BE2C (cell line): ENCODE measurements at places on chromosomes 1 and 21.
A peak's percentile ranks its signal among the peaks of the same experiment; 100 is the strongest.

- DNase-seq, result no peak
Measured at GRCh38 chr1:149846042-149846441, 53.3 kb upstream of the BOLA1 start.

DNA sequence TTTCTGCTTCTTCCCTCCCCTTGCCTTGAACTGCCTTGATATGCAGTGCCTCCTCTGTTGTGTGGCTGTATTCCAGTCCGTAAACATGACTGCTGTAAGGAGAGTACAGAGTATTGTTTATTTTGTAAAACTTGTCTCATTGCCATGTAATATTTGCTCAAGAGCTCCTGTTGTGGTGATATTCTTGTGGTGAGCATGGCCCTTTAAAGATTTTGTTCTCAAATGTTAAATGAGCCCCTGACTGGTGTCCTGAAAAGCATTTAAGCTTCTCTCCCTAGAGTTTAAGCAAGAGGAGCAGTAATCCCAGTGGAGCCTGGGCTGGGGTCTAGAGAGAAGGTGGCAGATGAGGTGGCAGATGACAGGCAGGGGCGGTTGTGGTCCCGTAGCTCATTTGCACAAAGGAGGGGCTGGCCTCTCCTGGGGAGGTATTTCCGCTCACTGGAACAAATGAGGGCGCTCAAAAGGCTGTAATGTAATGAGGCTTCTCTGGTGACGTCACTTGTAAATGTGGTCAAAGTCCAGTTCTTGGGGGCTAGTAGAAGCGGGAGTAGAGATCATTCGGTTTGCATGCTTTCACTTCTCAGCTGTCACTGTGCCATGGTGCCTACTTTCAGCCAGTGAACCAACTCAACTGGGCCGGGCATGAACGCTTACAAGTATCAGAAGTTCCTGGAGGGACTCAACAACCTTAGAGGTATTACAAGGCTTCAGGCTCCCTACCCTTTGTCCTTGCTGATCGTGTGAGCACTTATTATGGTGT is 46.0 kb upstream of the MACF1 start:
- no peak for DNase-seq

- DNase-seq, result no peak
Measured at GRCh38 chr1:241271427-241271826, 85.6 kb downstream of the RGS7 start.

GRCh38 chr1:228527596-228527995 is 40.4 kb downstream of the RNF187 start:
- DNase-seq, result no peak

DNA sequence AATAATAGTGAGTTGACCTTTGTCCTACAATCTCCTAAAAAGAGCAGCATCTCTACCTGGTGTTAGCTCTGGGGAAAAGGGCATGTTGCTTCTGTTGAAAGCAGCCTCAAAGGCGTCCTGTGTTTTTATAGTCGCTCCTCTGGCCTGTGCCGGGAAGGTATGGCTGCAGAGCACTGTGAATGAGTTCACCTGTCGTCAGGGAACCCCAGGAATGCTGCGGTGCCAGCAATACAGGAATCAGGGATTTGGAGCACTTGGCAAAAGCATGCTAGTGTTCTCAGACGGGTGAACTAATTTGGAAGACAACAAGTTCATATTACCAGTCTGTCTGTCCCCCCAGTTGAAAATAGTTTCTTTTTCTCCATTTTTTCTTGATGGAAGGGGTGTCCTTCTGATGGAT is 60.3 kb upstream of the PGD start:
- DNase-seq, result no peak

- DNase-seq, result peak; percentile 54
Measured at GRCh38 chr1:75097654-75098053, 36.5 kb upstream of the LHX8 start.

DNA sequence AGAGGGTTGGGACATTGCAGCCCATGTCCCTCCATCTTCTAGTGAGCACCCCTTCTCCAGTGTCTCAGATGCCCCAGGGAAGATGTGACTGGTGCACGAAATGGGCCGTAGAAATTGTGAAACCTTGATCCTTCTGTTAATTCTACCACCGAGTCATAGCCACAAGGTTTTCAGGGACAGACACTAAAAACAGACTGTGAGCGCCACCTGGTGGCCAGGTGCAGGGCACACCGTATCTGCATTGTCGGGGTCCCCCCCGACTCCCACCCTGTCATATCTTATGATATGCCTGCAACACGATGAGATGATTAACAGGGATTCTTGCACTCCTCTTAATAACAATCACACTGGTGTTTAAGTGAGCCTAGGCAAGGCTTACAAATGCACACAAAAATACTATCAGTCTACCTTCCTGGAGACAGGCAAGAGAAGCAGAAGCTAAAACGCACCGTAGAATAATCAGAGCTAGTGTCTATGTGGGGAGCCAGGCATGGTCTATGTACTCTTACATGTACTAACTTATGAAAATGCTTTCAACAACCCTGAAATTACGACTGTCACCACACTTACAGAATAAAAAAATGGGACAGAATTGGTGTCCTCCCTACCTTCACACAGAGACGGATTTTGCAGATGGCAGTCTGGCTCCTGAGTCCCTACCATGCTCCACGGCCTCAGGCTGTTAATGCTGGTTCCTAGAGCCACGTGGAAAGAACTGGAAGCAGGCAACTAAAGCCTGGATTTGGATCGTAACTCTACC is 57.9 kb downstream of the FHAD1 start:
- DNase-seq, result peak; percentile 62

- DNase-seq, result no peak
Measured at GRCh38 chr1:203028784-203029553, 2.7 kb downstream of the PPFIA4 start.

- DNase-seq, result no peak
Measured at GRCh38 chr1:179031284-179031683, 5.6 kb downstream of the FAM20B start.

DNA sequence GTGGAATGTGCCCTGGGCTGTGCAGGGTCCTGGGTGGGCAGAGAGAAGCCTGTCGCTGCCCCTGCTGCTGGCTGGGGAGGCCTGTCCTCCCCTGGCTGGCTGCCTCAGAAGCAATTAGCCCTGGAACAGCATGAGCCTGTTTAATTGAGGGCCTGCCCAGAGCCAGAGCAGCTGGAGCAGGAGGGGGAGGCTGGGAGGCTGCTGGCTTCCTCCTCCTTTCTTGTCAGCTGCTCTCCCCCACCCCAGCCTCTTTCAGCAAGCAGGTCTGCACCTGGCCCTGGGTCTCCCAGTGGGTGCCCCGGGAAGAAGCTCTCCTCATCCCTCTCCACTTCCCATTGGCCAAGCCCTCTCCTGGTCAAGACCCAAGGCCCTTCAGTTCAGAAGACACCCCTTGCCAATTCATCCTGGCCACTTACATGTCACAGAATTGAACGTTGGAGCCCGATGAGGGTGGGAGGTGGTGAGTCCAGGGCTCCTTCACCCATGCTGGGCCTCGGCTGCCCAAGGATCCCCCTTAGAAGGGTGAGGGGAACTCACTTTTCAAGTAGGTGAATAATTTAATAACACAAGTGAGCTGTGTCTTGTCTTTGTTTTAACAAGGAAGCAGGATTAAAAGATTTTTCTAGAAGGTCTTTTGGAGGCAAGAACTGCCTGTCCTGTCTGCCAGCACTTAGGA is 13.2 kb downstream of the AMPD2 start:
- peak; percentile 91 for DNase-seq

GRCh38 chr1:206713070-206713469 is 28.4 kb downstream of the MAPKAPK2 start:
- no peak for DNase-seq

GRCh38 chr1:191520345-191520744 is 637.9 kb upstream of the RGS18 start:
- no peak for DNase-seq

DNA sequence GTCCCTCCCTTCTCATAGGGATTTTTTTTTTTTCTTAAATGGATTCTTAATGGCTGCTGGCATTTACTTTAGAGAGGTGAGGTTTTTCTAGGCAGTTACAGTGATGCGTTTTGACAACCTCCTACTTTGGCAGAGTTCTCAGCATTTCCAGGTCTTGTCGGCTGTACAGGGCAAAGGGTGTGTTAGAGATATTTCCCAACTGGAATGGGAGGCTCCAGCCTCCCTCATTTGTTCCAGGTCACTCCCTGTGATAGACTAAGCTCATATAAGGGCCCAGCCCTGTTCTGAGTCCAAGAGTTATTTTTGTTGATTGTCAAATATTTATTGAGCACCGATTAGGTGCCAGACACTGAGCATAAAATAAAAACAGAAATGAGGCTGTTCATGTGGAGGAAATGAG is 7.6 kb upstream of the XKR8 start:
- DNase-seq, result no peak

- no peak for DNase-seq
Measured at GRCh38 chr1:8879922-8880676, 1.6 kb upstream of the ENO1 start.

GRCh38 chr1:206859082-206859521 is 6.3 kb upstream of the IL20 start:
- DNase-seq, result no peak

GRCh38 chr21:29242201-29242600 is 56.5 kb upstream of the BACH1 start:
- DNase-seq, result no peak

DNA sequence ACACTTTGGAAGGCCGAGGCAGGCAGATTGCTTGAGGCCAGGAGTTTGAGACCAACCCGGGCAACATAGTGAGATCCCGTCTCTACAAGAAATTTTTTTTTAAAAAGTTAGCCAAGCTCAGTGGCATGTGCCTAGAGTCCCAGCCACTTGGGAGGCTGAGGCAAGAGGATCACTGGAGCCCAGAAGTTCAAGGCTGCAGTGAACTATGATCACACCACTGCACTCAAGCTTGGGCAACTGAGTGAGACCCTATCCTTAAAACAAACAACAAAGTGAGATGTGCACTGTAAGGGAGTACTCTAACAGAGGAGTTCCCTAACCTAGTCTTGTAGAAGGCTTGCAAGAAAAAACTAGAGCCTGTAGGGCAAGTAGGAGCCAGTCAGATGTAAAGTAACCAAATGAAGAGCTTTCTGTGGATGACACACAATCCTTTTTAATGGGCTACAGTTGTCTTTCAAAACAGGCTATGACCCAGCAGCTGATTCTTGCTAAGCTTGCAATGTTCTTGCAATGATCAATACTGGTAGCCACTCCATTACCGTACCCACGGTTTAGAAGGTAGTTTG is 38.0 kb upstream of the SRP9 start:
- no peak for DNase-seq

DNA sequence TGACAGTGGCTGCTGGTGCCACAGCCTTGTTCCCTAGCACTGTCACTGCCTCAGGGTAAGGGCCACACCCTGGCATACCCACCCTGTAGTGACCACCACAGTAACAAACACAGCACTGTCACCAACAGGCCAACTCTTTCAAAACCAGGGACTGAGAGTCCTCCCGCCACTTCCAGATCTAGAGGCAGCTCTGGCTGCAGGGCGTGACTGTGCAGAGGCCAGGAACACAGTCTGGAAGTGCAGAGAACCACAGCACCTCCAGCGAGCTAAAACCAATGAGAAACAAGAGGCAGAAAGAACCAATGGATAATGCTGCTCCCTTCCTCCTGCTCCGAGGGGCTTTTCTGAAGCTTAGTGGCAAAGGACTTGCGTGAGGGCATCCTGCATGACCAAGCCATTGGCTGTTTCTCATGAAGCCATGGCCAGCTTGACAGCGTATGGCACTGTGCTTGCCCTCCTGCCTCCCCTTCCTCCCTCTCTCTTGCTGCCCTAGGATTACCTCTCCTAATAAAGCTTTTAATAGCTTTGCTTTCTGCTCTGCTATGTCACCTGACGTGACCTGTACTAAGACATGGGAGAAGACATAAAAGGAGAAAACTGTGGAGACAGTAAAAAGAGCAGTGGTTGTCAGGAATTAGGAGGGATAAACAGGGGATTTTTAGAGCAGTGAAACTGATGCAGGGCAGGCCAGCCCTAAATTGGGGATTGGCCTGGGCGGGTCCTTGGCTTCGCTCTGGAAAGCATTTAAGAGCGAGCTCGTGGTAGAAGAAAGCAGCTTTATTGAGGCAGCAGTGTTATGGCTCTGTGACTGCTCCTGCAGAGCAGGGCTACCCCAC is 7.2 kb downstream of the PARP1 start:
- DNase-seq, result no peak

- DNase-seq, result no peak
Measured at GRCh38 chr21:33936301-33937038, 20.9 kb upstream of the ATP5PO start.

DNA sequence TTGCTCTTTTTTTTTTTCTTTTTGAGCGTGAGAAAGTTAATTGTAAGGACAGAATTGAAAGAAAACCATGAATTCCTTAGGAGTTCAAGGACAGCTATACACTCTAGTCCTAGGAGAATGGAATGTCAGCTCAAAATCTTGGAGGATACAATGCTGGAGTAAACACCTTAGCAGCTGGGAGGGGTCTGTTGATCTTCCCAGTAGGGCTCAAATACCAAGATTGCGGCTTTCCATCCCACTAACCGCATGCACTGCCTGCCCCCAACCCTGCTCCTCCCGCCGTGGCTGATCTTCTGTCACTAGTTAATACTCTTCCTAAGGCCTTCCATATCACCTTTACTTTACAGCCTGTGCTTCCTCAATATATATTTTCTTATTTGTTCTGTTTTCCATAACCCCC is 2.6 kb upstream of the PDC start:
- no peak for DNase-seq

GRCh38 chr1:8816831-8817411 is 519 bp downstream of the RERE start:
- peak; percentile 17 for DNase-seq

- no peak for DNase-seq
Measured at GRCh38 chr1:26811057-26811456, 15.4 kb upstream of the ZDHHC18 start.

DNA sequence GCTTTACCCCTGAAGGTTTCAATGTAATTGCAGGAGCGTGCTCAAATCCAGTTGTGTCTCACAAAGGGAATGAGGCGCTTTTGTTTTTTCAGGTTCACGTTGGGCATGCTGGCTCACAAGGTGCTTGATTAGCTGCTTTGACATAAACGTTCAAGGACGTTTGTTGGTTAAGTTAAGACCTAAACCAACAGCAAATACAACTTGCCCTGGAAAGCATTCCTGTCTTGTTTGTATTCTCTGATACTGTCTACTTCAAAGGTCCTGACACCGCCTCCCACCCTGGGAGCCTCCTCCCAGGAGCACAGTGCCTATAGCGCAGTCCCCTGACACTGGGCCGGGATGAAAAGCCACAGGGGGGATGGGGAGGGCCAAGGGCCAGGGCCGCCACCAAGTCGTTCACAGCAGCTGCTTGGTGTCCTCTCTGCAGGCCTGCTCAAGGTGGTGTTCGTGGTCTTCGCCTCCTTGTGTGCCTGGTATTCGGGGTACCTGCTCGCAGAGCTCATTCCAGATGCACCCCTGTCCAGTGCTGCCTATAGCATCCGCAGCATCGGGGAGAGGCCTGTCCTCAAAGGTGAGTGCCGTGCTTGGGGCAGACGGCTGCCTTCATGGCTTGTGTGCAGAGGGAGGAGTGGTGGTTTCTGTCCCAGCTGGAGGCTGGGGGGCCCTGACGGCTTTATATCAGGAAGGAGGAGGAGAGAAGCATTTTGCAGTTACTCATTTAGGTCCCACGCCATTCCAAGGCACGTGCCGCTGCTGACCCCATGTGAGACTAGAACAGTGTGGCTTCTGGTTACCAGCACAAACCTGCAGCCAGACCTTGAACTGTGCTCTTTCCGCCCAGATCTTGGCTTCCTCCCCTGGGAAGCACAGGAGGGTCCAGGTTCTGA is 6.1 kb downstream of the FAM3B start:
- no peak for DNase-seq
